COLO829 (cell line): ENCODE measurements at places on chromosomes 1 and 21.
A peak's percentile ranks its signal among the peaks of the same experiment; 100 is the strongest.

DNA sequence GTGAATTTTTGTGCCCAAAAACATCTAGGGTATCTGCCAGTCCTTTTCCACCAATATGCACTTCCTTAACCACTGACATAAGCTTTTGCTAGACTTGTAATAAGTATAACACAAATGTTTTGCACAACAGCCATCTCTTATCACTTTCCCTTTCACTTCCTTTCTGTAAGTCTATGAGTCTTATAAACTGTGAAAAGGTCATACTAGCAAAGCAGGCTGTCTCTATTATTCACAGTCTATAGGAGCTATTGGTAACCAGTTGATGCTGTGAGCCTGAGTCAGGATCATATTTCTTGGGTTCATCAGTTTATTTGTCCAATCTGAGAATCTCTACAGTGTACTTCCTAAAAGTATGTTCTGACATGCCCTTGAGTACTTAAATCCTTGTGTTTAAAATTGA is 172.6 kb downstream of the CHRM3 start:
- DNase-seq = no peak

DNA sequence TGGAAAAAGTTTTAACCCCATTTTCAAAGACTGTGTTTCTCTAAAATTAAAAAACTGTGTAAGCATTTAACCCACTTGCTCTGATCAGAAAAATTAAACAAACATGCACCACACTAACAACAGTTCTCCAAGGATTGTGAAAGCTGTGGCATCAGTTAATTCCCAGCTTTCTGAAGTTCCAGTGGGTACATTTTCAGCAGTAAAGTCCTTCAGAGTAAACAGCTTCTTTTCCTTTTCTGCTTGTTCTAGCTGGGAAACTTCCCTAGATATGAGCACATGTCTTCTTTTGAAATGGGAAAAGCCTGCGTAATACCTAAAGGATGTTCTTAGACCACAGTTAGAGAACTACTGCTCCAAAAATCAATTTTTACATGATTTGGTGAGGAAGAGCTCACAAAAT is 11.1 kb downstream of the PRRX1 start:
- DNase-seq = no peak

DNA sequence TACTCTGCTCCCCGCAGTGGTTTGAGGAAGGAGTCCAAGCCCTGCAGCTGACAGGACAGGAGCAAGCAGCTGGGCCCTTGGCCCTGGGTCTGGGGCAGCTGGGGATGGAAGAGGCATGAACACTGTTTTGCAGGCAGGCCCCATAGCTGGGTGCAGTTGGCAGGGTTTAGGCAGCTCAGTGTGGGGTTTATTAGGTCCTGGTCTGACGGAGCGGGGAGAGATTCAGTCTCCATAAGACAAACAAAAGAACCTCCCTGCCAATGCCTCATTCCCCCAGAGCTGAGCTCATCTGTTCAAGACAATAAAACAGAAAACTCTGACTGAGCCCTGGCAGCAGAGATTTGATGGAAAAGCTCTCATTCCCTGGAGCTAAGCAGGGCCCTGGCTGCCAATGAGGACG is 37.3 kb downstream of the OLFML2B start:
- no peak for DNase-seq

GRCh38 chr1:43653339-43653738 is 3.4 kb downstream of the KDM4A start:
- no peak for DNase-seq

DNA sequence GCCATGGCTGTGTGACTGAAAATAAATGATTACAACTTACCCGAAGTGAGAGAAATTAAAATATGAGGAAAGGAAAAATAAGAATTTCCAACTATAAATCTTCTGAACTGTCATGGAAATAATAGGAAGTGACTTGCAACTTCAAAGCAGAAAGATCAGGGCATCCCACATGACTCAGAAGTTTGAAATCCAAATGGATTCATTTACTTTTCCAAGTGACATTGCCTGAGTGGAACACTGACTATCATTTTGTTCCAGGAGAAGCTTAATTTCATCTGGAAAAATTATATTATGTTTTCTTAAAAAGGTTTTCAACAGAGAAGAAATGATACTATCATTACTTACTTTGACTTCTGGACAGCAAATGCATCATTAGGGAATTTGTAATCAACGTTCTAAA is 110.8 kb downstream of the GREM2 start:
- DNase-seq = peak; percentile 68

DNA sequence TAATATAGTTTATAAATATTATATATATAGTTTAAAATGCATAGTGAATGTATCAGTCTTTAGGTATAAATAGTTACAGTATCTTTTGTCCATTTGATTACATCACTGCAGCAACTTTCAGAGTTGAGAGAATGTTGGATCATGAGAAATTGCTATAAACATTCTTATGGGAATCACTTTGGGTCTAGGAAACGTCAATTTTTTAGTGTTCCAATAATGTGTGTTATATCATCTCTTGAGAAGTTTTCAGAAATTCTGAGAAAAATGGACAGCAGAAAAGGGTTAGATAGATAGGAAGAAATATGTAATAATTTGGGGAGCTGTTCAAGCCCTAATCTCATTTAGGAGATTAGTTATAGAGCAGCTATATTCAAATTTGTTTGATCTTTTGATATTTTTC is 185.2 kb upstream of the SGIP1 start:
- DNase-seq = no peak

- no peak for DNase-seq
Measured at GRCh38 chr1:35574125-35574654, 1.1 kb downstream of the TFAP2E start.

- DNase-seq = no peak
Measured at GRCh38 chr21:18960306-18960705, 556.7 kb upstream of the TMPRSS15 start.

DNA sequence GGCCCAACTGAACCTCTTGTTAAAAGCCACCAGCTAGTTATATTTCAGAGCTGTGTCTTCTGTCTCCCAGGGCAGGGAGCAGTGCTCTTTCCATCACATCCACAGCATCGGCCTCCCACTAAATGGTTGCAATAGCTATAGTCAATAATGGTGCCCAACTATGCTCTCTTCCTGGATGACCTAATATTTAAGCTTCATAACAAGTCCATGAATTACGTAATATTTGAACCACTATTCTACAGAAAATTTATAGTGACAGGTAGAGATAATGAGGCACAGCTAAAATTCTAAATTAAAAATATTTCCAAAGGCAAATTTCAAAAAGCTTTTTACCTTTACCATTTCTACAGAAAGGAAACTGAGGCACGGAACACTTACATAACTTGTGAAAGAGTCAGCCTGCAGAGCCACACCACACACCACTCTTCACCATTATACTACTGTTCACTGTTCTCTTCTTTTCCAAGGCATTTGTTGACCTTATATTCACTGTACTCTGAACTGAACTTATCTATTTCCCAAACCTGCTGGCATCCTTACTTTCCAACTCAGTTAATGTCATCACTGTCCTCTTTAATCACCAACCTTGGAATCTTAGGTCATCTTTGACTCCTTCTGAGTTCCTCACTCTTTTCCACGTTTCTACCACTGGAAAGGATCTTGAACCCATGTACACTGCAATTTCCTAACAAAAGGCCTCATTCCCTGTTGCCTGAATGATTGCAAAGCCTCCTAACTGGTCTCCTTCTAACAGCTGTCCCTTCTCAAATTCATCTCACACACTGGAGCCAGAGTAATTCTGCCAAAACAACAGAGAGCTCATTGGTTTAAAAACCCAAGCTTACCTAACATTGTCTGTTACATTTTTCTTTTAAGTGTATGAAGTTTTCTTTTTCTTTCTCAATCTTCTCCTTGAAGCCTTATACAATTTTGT is 85.5 kb downstream of the DDAH1 start:
- no peak for DNase-seq

DNA sequence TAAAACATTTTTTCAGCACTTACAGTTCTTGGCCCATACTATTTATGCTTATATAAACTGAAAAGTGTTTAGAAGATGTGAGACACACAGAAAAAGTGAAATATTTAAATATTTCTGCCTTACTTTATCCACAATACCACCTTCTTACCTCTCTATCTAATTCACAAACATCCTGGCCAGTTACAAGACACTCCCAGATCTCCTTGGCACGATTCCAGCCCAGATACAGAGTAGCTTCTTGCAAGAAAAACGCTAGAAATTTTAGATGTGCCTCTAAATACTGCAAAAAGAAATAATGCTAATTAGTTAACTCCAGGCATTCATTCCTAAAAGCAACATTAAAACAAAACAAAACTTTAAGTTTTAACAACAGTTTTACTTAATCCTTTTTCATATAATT is 68.4 kb downstream of the USP24 start:
- no peak for DNase-seq

DNA sequence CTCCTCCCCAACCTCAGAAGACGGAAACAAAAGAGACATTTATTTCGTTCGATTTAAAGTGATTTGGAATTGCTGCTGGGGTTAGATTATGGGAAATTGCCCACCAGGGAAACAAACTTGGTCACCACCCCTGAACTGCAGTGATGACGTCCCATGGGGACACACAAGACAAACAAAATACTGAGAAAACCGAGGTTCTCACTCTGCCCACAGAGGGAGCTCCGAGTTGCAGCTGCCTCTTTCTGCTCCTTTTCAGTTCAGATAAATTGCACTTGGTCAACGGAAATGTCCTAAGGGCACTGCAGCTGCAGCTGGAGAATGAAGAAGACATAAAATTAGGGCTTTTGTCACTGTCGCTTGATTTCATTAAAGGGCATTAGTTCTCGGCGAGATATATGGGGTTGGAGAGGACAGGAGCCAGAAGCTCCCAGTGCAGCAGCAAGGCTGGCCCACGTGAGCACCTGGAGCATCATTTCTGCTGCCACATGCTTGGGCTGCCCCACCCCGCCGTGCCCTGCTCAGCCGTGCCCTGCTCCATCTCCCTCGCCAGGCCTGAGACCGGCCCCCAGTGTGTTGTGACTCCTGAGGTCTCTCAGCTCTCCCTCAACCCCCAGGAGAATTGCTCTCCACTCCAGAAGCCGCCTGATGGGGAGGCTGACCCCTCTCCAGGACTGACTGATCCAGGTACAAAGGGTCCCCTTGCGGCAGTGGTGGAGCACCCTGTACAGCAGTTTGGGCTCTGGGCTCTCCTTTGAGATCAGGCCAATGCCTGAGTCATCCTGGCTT is 231.7 kb upstream of the AJAP1 start:
- DNase-seq = peak; percentile 42

DNA sequence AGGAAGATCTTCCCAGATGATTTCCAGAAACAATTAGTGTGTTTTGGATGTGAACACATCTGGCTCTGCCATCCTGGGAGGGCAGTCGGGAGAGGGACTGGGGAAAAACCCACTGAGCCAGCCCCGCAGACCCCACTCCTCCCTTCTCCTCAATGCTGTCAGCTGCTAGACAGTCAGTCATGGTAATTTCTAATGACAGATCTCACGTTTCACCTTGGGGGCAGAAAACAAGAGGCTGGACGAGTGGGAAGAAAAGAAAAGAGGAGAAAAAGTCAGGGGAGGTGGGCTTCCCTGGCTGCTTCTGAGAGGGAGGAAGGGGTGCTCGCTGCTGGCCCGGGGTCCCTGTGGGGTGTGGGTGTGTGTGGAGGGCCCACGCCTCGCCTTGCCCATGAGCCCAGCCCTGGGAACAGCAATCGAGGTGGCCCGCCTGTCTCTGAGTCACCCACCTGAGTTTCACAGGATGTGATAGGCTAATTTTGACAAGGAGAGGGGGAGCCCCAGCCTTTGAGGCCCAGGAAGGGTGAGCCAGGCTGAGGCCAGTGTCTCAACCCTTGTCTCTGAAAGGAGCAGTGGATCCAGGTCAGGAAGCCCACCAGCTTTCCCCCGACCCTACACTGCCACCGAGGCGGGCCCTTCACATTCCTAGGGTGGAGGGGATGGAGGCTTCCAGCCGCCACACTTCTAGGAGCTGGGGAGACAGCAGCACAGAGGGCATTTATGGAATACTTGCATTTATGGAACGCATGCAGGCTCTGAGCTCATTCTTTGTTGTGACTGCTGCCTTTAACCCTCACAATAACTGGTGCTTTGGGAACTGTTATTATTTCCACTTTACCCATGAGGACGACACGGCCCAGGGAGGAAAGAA is 49.1 kb upstream of the IFNLR1 start:
- DNase-seq = no peak

- DNase-seq = no peak
Measured at GRCh38 chr1:7586031-7586941, 184.8 kb upstream of the VAMP3 start.

DNA sequence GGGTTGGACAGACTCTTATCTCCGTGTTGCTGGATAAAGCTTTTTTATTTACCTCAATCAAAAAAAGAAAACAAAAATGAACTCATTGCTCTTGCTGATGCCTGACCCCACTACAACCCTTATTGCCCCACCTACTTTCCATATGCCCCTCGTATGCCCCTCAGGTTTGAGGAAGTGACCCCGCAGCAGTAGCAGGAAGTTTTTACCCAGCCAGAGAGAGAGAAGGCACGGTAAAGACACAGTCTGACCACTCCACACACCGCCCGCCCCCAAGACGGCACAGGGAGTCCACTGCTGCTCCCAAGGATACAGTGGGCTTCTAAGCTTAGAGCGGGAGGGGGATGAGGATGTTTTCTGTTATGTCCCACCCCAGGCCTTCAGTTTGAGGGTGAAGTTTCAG is 9.8 kb downstream of the PLEKHO1 start:
- DNase-seq = no peak

- no peak for DNase-seq
Measured at GRCh38 chr1:65045022-65045817, 78.9 kb upstream of the JAK1 start.

- no peak for DNase-seq
Measured at GRCh38 chr1:219988387-219988786, 57.9 kb downstream of the EPRS1 start.

GRCh38 chr1:57799490-57800115 is 375.7 kb upstream of the DAB1 start:
- no peak for DNase-seq

- no peak for DNase-seq
Measured at GRCh38 chr1:220904876-220905275, 25.6 kb downstream of the HLX start.

- DNase-seq = no peak
Measured at GRCh38 chr1:182599339-182599738, 4.8 kb downstream of the RGS16 start.

DNA sequence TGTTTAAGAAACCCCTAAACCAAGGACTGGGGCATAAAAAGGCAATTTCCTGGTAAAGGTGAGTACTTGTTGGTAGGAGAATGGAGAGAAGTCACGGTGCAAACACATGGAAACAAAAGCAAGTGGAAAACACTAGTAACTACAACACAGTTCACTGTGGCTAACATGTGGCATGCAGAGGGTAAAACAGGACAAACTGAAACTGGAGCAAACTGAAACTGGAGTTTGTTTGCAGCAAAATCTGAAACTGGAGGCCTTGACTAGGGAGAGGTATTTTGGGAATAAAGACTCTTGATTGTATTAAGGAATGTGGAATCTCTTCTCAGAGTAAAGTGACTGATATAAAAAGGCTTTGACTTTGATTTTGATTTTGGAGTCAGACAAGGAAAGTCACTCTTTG is 376.3 kb upstream of the PRMT6 start:
- no peak for DNase-seq

DNA sequence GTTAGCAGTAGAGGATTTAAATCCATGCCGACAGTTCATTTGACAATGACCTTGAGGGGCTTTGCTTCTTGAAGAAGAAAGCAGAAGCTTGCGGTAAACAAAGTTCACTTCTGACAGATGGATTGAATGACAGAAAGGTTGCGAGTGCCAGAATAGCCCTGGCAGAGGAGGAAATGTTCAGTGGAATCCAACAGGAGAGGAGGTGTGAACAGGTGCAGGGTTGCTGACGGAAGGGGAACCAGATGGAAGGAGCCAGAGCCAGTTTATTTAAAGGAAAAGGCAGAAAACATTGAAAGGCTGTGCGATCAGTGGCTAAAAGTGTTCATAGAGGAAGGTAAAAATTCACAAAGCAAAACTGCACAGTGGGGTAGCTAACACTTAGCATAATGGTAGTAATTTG is 141.0 kb downstream of the SDCCAG8 start:
- DNase-seq = no peak

GRCh38 chr1:187842406-187843165 is 1013.8 kb downstream of the PLA2G4A start:
- DNase-seq = peak; percentile 14
